Fibroblast of skin of left biceps (primary cell): ENCODE measurements at places on chromosomes 7 and 10.

DNA sequence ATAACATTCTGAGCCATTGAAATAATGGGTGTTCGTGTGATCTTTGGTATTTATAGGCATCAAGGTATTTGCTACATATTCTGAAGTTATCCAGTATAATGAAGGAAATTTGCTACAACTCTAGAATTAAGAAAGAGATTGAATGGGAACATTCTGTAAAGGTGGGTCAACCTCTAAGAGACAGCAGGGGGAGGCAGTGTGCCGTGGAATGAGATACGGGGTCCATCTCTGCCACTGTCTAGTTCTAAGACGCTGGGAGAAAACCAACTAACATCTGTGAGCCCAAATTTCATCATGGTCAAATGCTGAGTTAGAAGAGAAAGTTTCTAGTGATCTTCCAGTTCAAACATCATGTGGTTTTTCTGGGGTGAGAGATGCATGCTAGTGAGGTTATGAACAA is 368.9 kb downstream of the SORCS1 start:
- no peak for DNase-seq

DNA sequence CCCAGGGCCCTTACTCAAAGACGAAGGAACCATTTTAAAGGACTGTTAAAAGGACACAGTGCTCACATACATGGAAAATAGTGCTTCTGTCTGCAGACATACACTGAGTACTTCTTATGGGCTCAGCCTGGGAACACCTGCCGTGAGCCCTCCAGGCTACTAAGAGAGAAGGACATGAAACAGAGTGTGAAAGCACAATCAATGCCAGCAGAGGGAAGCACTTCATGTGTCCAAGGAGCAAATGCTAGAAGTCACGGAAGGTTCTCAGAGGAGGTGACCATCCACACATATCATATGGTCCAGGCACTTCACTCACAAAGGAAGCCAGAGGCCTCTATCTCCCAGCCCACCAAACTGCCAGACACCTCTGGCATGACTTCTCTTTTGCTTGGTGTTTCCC is 15.5 kb downstream of the ELMO1 start:
- no peak for DNase-seq

DNA sequence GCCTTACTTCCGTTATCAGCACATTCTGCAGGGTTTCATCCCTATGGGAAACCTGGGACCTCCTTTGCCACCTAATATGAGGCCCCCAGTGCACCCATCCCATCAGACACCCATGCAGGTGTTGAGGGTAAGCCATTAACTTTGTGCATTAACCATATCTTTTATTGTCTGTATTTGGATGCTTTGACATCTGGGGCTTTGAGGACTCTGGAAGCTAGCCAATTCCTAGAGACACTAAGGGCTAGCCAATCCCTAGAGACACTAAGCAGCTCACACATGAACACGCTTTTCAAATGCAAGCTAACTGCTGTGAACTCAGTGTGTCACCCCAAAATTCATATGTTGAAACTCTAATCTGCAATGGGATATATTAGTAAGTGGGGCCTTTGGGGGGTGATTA is 272.5 kb upstream of the COBL start:
- no peak for DNase-seq

DNA sequence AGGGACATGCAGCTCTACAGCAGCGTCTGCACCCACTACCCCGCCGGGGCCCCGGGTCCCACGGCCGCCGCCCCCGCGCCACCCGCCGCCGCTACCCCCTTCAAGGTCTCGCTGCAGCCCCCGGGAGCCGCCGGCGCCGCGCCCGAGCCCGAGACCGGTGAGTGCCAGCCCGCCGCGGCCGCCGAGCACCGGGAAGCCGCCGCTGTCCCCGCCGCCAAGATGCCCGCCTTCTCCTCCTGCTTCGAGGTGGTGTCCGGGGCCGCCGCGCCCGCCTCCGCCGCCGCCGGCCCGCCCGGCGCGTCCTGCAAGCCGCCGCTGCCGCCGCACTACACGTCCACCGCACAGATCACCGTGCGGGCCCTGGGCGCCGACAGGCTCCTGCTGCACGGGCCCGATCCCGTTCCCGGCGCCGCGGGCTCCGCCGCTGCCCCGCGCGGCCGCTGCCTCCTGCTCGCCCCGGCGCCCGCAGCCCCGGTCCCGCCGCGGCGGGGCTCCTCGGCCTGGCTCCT is 631 bp downstream of the OTUD1 start:
- no peak for DNase-seq

GRCh38 chr7:88586219-88586618 is 173.3 kb upstream of the ZNF804B start:
- no peak for DNase-seq

DNA sequence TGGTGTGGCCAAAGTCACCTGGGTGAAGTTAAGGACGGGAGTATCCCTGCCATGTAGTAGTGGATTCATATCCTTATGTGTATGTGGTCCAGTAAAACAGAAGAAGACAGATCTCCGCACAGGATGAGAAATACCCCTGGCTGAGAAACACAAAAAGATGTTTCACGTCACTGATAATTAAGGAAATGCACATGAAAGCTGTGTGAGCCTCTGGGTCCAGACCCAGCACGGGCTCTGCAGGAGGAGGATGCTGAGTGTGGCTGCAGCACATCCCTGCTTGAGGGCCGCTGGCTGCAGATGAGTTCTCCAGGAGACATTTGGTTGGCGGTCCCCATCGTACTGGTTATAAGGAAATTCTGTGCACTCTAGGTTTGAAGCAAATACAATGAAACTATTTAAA is 8.2 kb upstream of the SUN1 start:
- DNase-seq, result no peak

DNA sequence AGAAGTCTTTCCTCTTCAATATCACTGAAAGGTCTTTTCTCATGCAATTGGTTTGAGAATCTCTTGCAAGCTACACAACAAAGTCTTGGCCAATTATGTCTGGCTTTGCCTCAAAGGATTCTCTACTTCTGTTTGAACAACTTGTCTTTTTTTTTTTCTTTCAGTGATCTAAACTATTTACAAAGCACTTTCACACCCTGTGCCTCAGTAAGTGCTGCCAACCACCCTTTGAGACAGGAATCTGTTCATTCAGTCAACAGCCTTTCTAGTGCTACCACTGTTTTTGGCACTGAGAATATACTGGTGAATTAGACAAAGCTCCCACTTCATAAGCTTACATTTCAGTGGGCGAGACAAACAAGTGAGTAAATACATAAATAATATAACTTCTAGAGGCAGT is 26.9 kb upstream of the SDK1 start:
- DNase-seq, result no peak

GRCh38 chr10:78042058-78042751 is 8.5 kb downstream of the RPS24 start:
- DNase-seq, result no peak

DNA sequence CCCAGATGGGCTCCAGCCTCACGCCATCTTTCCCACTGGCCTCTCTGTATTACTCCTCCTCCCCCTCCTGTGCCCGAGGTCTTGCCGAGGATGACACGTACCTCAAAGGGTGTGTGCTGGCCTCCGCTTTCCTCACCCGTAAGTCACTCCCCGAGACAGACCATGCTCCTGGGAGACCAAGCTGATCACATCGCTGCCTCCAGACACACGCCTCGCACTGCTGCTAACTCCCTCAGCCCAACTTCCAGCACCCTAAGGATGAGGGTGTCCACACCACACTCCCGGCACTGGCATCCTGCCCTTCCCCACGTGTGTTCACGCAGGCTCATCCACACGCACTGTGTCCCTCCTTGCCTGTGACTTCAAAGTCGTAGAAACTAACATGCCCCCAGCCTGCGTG is 24.0 kb downstream of the MAD1L1 start:
- no peak for DNase-seq

- DNase-seq, result no peak
These were observed 30.7 kb downstream of the RTKN2 start for GRCh38 chr10:62237966-62238365.

GRCh38 chr7:36746347-36746746 is 22.1 kb upstream of the AOAH start:
- no peak for DNase-seq

- peak; percentile 40 for DNase-seq
These were observed at the start of gene SFMBT2 for GRCh38 chr10:7410862-7411670. TSS of gene SFMBT2 (minus strand) at chr10:7411034. CDS start at chr10:7381898, 29,136 bp downstream.

GRCh38 chr10:24009736-24010135 is 199.2 kb upstream of the KIAA1217 start:
- no peak for DNase-seq

GRCh38 chr10:75827587-75828021 is 396.2 kb downstream of the LRMDA start:
- peak; percentile 45 for DNase-seq

- DNase-seq, result no peak
These were observed 86.1 kb upstream of the PCBD1 start for GRCh38 chr10:70974351-70974901.

DNA sequence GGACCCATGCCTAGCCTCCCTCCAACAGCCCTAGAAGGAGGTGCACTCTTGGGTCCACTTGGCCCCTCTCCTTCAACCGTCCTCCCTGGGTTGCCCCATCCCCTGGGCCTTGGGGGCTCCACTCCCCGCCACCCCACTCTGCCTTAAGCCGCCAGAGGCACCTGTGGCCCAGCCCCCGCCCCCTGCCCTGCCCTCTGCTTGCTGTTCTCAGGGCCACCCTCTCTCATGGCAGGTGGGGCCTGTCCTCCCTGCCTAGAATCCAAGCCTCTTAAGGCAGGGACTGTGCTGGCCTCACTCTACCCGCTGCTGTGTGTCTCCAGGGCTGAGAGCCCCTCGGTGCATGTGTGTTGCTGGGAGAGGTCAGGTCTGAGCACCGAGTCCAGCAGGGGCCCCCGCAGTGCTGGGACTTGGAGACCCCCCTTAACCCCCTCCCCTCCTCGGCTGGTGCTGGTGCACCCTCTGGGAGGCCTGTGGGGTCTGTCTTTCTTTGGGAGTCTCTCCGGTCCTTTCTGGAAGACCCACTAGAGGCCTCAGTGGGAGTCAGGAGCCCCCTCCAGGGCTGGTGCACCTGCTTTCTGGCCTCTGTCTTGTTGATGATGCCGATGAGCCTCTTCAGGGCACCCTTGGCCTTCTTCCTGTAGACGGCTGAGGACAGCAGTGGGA is 43.8 kb downstream of the CFAP46 start:
- no peak for DNase-seq

GRCh38 chr10:33600381-33600780 is 265.9 kb upstream of the NRP1 start:
- no peak for DNase-seq

DNA sequence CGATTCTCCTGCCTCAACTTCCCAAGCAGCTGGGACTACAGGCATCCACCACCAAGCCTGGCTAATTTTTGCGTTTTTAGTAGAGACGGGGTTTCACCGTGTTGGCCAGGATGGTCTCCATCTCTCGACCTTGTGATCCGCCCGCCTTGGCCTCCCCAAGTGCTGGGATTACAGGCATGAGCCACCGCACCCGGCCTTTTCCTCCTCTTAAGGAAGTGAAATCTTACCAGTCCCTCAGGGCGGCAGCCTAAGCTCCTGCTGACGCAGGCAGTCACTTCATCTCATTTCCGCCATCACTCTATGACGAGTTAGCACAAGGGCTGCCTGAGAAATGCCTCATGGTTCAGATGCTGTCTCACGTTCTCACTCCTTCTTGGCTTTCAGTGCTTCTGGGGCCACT is 246.0 kb upstream of the SHH start:
- no peak for DNase-seq

GRCh38 chr10:88041243-88042159 is 178.1 kb downstream of the PTEN start:
- no peak for DNase-seq

GRCh38 chr10:8378198-8378983 is 323.9 kb downstream of the GATA3 start:
- DNase-seq, result no peak

GRCh38 chr7:149714910-149715471 is 58.4 kb downstream of the ZNF467 start:
- DNase-seq, result no peak

- DNase-seq, result no peak
These were observed 23.4 kb downstream of the EBF3 start for GRCh38 chr10:129940617-129941198.

GRCh38 chr10:15735763-15736162 is 16.0 kb upstream of the ITGA8 start:
- peak; percentile 21 for DNase-seq

DNA sequence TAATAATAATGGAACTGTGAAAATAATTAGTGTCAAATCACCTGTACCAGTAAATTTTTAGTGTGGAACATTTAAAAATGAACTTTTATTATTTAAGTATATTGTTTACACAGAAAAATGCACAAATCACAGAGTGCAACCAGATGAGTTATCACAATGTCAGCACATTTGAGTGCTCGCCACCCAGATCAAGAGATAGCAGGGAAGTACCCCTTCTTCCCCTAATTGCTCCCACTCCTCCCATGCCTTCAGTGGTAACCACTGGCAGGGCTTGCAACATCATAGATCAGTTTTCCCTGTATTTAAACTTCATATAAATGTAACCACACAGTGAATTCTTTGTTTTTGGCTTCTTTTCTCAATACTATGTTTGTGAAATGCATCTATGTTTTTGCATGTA is 7.8 kb upstream of the GPR141 start:
- DNase-seq, result no peak

DNA sequence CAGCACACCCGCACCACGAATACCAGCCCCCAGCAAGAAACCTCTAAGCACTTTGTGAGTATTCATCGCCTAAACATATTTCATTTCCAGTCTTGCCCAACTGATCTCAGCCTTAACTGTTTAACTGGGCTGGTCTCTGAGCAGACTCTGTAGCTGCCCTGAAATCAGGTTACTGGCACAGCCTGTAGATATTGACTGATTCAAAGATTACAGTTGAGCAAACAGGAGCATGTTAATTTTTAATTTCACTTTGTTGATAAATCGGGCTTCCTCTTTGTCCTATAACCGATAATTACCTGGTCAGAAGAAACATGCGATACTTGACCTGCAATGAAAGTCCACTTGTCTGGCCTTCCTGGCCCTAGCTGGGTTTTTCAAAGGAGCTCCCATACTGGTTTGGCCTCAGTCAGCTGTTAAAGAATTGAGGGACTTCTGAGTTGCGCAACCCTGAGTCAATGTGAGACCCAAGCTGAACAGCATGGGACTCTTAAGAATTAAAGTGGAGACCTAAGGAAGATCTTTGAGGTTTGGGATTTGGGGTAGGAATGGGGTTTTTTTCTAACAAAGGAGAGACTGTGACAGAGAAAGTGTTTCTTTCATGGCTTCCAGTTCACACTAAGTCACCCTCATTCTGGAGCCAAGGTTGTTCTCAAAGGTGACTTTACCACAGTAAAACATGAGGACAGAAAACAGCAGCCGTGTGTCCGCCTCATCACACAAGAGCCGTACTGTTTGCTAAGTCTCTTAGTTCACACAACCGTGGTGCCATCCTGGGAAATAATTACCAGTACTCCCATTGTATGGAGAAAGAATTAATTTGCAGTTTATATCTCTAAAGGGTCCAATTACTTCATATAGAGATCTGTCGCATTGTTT is 75.9 kb downstream of the PPP1R3C start:
- DNase-seq, result no peak

GRCh38 chr10:68981074-68981473 is 7.5 kb upstream of the KIFBP start:
- no peak for DNase-seq

GRCh38 chr10:77673101-77673500 is 35.5 kb upstream of the KCNMA1 start:
- no peak for DNase-seq
